NCI-H2171 treated with DMSO at 0.1 percent for 48 hours (cell line): ENCODE measurements at places on chromosomes 4 and X.

- DNase-seq: no peak
Observed at GRCh38 chr4:158155656-158156356, 17.0 kb downstream of the GASK1B start.

DNA sequence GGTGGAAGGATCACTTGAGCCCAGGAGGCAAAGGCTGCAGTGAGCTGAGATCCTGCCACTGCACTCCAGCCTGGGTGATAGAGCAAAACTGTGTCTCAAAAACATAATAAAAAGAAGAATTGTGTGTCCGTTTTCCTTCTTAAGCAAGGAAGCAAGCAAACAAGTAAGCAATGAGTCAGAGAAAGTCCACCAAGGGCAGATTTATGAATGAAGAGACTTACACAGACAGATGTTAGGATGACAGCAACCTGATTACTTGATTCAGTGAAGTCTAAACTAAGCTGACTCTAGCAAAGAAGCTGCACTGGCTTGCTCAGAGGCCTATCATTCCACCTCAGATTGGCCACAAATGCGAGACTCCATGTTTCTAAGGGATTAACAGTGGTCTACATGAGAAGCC lies 34.1 kb upstream of the SCML1 start:
- DNase-seq: no peak

- DNase-seq: peak; percentile 3
Observed at GRCh38 chrX:123173833-123174232, 10.2 kb upstream of the GRIA3 start.

GRCh38 chrX:14344172-14344940 lies 185.0 kb upstream of the GLRA2 start:
- DNase-seq: no peak

- DNase-seq: no peak
Observed at GRCh38 chrX:111375747-111376146, 36.2 kb downstream of the DCX start.

- no peak for DNase-seq
Observed at GRCh38 chr4:69838977-69839376, 21.0 kb downstream of the SULT1E1 start.

DNA sequence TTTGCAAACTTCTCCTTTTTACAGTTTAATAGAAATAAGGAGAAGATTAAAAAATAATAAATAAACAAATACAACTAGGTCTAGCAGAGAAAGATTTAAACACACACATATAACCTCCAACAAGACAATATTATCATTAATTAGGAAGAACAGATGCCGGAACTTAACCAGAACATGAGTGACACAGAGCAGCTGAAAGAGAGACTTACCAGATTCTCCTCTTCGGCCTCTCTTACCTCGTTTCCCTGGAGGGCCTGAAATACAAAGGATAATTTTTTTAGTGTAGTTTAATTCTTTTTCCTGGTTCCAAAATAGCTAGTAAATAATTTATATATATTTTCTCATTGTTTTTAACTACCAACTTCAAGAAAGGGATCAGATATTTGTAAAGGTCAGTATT lies 252.5 kb downstream of the COL25A1 start:
- DNase-seq: no peak

DNA sequence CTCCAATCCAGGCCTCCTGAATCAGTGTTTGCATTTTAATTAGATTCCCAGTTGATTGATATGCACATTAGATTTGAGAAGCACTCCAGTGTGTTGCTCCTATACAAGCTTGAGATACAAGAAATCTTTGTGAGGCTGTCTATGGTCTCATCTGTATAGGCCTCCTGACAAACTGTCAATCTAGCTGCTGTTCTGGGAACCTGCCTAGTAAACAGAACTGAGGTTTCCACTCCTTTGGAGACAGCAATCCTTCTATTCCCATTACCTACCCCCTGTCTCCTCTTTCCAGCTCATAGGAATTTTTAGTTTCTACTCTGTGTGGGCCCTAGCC lies 306.1 kb upstream of the EMCN start:
- DNase-seq: no peak

GRCh38 chr4:146155152-146155724 lies 20.3 kb upstream of the LSM6 start:
- no peak for DNase-seq

GRCh38 chr4:80231180-80231579 lies 33.9 kb downstream of the PRDM8 start:
- DNase-seq: no peak

- DNase-seq: no peak
Observed at GRCh38 chr4:177271091-177271490, 38.6 kb upstream of the NEIL3 start.

DNA sequence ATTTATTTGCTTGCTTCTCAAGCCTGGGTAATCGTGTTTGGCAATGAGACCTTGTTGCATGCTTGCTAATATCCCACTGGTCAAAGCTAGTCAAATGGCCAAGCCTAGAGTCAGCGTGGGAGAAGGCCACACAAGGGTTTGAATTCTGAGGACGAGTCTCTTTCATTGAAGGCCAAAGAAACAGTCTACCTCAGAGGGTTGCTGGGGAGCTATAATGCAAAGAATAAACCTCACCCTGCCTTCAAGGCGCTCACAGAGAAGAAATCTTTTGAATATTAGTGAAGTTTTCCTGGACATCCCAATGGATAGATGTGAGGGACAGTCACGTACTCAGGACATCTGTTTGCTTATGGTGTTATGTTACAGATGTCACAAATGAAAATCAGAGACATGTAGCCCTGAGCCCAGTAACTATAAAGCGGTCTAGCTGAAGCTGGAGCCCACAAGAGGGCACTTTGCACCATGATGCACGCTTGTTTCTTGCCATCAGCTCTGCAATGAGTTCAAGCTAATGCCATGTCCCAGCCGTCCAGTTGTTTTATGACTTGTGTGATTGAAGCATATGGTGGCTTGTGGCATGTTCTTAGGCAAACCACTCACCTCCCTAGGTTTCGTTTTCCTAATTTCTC lies 1.1 kb upstream of the TLR3 start:
- no peak for DNase-seq

GRCh38 chrX:143781103-143781502 lies 60.6 kb upstream of the SPANXN2 start:
- no peak for DNase-seq

- DNase-seq: no peak
Observed at GRCh38 chrX:71236836-71237235, 13.8 kb downstream of the GJB1 start.

- no peak for DNase-seq
Observed at GRCh38 chr4:1544861-1545281, 138.6 kb upstream of the NKX1-1 start.
